Transverse colon (tissue), 4 donors: ENCODE measurements at places on chromosomes 5 and 9. TPM values are rescaled to one million over a fixed set of nuclear protein-coding genes. Genes with fewer than 3 reads are reported as not detected.

DNA sequence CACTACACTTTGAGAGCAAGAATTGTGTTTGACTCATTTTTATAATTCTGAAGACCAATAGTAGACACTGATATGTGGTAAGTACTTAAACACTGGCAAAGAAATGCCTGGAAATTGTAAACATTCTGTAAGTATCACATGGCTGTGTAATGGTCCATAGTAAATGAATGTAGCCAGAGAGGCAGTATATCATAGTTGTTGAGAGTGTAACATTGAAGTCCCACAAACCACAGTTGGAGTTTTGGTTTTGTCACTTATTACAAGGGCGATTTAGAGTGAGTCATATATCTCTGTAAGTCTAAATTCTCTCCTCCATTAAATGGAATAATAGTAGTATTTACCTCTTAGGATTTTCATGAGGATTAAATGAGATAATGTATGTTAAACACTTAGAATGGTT lies 181.1 kb upstream of the MEF2C start:
- H3K4me1 ChIP-seq, result no peaks in the 10 kb centered on the region
- H3K27ac ChIP-seq, result no peak overlapping the region
- no peak overlapping the region for H3K4me3 ChIP-seq
- DNase-seq, result no peak

DNA sequence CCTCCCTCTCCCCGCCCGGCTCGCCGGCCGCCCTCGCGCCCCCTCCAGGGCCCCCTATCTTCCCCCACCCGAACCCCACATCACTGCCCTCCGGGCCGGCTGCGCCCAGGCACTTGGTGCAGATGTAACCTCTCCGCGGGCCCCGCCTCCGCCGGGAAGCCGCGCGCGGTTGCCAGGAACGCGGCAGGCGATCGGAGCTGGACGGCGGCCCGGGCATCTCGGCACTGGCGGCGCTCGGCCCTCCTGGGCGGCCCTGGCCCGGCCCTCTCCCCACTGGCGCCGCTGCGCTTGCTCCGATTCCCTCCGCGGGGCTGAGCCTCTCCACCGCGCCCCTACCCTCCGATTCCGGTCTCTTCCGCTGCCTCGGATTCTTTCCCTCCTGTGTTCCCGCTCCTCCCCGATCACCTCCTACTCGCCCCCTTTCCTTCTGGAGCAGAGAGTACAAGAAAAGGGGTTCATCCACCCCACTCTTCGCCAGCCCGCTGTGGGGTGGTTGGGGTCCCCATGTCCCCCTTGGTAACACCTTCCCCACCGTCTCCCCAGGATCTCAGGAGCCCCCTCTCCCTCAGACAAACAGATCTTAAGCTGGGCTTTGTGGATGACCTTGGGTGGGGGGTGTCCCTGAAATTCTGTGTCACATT lies 70.6 kb downstream of the C9orf50 start:
- peak; percentile 64 for DNase-seq
- peak overlapping the region; percentile 78 for H3K27ac ChIP-seq
- H3K36me3 ChIP-seq, result no peaks in the 10 kb centered on the region
- no peaks in the 10 kb centered on the region for H3K4me1 ChIP-seq
- peaks cover 42% of the 10 kb centered on the region for H3K27me3 ChIP-seq
- H3K4me3 ChIP-seq, result peak overlapping the region; percentile 38

GRCh38 chr9:136443087-136443486 lies 3.4 kb upstream of the INPP5E start:
- H3K4me1 ChIP-seq, result peaks cover 14% of the 10 kb centered on the region
- H3K4me3 ChIP-seq, result no peak overlapping the region
- DNase-seq, result no peak
- H3K36me3 ChIP-seq, result peaks cover 50% of the 10 kb centered on the region

- H3K27ac ChIP-seq, result no peak overlapping the region
- no peak overlapping the region for H3K4me3 ChIP-seq
- no peak for DNase-seq
- peaks cover 20% of the 10 kb centered on the region for H3K4me1 ChIP-seq
Observed at GRCh38 chr9:91790917-91791316, 159.1 kb downstream of the ROR2 start.

- H3K36me3 ChIP-seq, result no peaks in the 10 kb centered on the region
- no peak overlapping the region for H3K27ac ChIP-seq
Observed at GRCh38 chr9:73531051-73531532, 379.4 kb downstream of the ANXA1 start.

DNA sequence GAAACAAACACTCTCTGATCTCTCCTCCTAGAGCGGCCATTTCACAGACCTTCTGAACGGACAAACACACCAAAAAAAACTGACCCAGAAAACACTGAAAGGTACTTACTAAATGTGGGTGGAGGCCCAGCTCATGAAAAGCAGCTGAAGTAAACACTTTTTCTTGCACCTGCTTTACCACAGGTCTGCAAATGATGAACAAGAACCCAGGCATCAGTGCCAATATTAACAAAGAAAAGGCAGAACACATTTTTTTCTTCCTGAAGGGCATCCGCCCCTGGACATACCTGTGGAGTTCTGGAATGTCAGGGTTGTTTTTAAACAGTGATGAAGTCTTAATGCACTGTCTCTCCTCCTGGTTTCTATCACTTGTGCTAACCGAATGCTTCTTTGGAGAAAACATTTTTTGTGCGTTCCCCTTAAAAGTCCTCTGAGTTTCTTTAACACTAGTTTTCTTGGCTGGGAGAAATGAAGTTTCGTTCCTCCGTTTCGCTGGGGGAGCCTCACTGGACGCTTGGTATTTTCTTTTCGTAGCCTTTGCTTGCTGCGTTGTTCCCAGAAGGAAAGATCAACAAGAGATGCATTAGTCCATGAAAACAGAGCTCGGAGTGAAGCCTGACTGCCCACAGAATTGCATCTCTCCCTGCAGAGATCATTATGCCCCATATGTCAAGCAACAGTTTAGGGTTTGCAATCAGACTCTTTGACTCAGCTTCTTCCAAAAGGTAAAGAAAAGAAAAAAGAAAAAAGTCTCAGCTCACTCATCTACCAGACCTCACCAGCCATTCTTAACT lies 7.4 kb downstream of the DDX31 start:
- no peak for DNase-seq
- H3K4me1 ChIP-seq, result no peaks in the 10 kb centered on the region
- no peak overlapping the region for H3K4me3 ChIP-seq

- no peak within 1 kb of the TSS for H3K4me3 ChIP-seq
- H3K27ac ChIP-seq, result peak within 1 kb of the TSS; percentile 26
- no peaks in the 10 kb centered on the region for H3K4me1 ChIP-seq
- no peak for DNase-seq
Observed at GRCh38 chr9:123033352-123033751, at the start of gene GPR21. GPR21 (plus strand) TSS chr9:123033667; CDS start chr9:123034567, 900 bp downstream.

- H3K27ac ChIP-seq, result no peak overlapping the region
- H3K27me3 ChIP-seq, result no peaks in the 10 kb centered on the region
- no peak overlapping the region for H3K4me3 ChIP-seq
- DNase-seq, result no peak
Observed at GRCh38 chr9:92895812-92896436, 18.1 kb upstream of the ZNF484 start.

DNA sequence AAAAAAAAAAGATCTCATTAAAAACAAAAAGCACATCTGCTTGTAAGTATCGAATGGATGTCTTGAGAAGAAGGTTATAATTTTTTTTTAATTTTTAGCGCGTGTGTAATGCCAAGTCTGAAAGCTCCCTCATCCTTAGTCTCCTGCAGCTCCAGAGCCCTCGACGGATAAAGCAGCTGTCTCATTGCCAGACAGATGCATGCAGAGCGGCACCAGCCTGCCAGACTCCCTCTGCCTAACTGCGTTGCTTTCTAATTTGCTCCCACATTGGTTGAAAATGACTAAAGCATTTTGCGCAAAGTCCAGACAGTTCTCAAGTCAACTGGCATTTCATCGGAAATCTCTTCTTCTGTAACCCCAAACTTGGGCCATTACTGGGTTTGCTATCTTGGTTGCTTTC lies 29.4 kb downstream of the OLFM1 start:
- no peak for DNase-seq
- no peaks in the 10 kb centered on the region for H3K36me3 ChIP-seq
- H3K27ac ChIP-seq, result no peak overlapping the region
- no peaks in the 10 kb centered on the region for H3K4me1 ChIP-seq

DNA sequence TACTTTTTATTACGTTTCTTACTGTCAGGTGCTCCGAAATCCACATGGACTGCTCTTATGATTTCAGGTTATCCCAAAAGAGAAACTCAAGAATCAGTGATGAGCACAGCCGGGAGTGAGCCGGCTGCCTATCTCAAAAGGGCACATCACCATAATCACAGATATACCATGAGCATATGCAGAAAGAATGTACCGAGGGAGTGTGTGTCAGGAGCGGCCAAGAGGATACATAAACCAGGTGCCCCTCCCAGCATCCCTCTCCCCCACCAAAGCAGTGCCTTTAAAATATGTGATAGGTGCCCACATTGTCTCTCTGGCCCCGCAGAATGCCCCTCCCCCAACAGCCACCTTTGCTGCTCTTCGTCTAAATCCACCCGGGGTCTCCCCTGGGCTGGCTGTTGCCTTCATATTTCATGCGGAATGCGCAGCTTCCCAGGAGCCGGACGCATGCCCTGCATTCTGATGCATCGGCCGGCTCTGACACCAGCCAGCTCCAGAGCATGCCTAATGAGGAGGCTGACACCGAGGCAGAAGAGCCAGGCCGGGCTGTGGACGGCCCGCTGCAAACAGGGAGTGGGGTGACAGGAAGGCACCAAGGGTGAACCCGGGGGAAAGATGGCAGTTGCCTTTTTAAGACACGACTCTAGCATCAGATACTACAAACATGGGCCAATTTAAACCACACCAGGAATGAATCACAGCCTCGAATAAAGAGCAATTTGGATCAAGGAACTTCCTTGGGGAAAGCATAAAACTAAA lies 652.3 kb downstream of the BNC2 start:
- H3K36me3 ChIP-seq, result no peaks in the 10 kb centered on the region
- peaks cover 8% of the 10 kb centered on the region for H3K4me1 ChIP-seq
- no peaks in the 10 kb centered on the region for H3K27me3 ChIP-seq
- no peak overlapping the region for H3K27ac ChIP-seq
- no peak for DNase-seq
- no peak overlapping the region for H3K4me3 ChIP-seq

DNA sequence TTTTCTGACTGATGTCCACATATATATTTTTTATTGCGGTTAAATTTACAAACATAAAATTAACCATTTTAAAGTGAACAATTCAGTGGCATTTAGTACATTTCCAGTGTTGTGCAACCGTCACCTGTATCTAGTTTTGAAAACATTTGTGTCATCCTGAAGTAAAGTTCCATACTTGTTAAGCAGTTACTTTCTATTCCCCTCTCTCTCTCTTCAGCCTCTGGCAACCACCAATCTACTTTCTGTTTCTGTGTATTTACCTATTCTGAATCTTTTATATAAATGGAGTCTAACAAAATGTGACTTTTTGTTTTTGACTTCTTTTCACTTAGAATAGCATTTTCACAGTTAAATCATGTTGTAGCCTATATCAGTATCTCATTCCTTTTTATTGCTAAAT lies 480.1 kb upstream of the SMARCA2 start:
- H3K27ac ChIP-seq, result no peak overlapping the region
- H3K27me3 ChIP-seq, result no peaks in the 10 kb centered on the region
- no peaks in the 10 kb centered on the region for H3K4me1 ChIP-seq
- H3K4me3 ChIP-seq, result no peak overlapping the region
- no peak for DNase-seq
- H3K36me3 ChIP-seq, result no peaks in the 10 kb centered on the region

The GARIN3 gene
- not detected for total RNA-seq

The IL5 gene
- not detected for total RNA-seq

The CNTNAP3B gene
- total RNA-seq, result 10.2 TPM

The REEP2 gene
- 3.5 TPM for total RNA-seq
